Activated CD4-positive, alpha-beta T cell treated with anti-CD3 and anti-CD28 coated beads, Interleukin-2, amount 10 ng/mL, durations not matched to agents 7 days and 5 days (primary cell): ENCODE measurements at places on chromosomes 1 and 21.

DNA sequence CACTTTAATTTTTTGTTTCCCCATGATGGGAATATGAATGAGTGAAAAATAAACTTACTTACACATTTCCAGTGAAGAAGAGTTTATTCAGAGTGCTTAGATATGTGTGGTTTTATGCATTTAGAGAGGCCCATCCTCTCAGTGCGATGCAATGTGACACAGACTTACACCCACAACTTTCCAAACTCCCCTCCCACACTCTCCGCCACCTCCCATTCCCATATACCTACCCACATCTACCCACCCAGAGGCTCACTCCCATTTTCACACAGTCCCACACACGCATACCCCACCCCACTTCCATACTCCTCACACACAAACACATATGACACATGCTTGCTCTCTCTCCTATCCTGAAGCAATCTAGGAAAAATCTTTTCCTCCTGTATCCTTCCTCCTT lies 21.9 kb upstream of the KANK4 start:
- no peaks in the 10 kb centered on the region for H3K4me1 ChIP-seq
- H3K27ac ChIP-seq = no peak overlapping the region
- no peak for DNase-seq
- H3K4me3 ChIP-seq = no peak overlapping the region
- H3K36me3 ChIP-seq = no peaks in the 10 kb centered on the region
- no peaks in the 10 kb centered on the region for H3K27me3 ChIP-seq

- H3K4me1 ChIP-seq = no peaks in the 10 kb centered on the region
- no peaks in the 10 kb centered on the region for H3K36me3 ChIP-seq
- no peak overlapping the region for H3K4me3 ChIP-seq
- DNase-seq = no peak
- H3K27me3 ChIP-seq = no peaks in the 10 kb centered on the region
Measured at GRCh38 chr21:42695697-42696380, 42.4 kb downstream of the PDE9A start.

DNA sequence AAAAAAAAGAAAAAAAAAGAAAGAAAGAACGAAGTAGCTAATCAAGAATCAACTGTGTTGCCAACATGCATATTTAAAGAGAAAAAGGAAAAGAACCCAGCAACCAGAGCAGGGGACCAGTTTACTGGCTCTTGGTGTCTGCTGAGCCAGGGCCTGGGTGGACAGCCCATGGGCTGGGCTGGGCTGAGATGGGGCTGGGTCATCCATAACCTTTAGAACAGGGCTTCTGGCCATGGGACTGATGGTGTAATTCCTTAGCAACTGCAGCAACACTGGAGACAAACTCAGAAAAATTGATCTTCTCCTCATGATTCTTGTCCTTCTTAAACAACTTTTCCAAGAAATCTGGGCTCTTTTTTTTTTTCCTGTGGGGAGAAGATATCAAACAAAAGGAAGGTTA lies 10.5 kb downstream of the S100A7A start:
- no peak overlapping the region for H3K27ac ChIP-seq
- no peaks in the 10 kb centered on the region for H3K4me1 ChIP-seq
- peaks cover 20% of the 10 kb centered on the region for H3K27me3 ChIP-seq
- H3K4me3 ChIP-seq = no peak overlapping the region
- DNase-seq = no peak

- H3K36me3 ChIP-seq = no peaks in the 10 kb centered on the region
- no peak for DNase-seq
- H3K27me3 ChIP-seq = peaks cover 8% of the 10 kb centered on the region
- no peaks in the 10 kb centered on the region for H3K4me1 ChIP-seq
- H3K4me3 ChIP-seq = no peak overlapping the region
- no peak overlapping the region for H3K27ac ChIP-seq
Measured at GRCh38 chr1:224864006-224864405, 65.5 kb upstream of the DNAH14 start.

DNA sequence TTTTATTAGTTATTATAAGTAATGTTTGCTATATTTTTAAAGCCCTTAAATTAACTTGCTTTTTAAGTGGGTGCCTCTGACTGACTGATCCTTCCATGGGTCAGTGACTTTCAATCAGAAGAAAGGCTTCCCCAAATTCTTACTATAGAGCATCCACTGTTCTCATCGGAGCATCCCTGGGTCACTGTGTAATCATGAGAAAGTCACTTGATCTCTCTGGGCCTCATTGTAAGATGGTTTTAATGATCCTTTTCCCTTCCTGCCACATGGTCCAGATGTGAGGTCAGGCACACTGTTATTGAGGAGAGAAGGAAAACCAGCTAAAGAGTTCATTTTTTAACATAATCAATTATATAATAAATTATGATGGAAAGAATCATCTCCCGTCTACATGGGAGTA lies 11.0 kb upstream of the NBL1 start:
- no peaks in the 10 kb centered on the region for H3K27me3 ChIP-seq
- no peaks in the 10 kb centered on the region for H3K4me1 ChIP-seq
- no peak overlapping the region for H3K27ac ChIP-seq
- no peak overlapping the region for H3K4me3 ChIP-seq

DNA sequence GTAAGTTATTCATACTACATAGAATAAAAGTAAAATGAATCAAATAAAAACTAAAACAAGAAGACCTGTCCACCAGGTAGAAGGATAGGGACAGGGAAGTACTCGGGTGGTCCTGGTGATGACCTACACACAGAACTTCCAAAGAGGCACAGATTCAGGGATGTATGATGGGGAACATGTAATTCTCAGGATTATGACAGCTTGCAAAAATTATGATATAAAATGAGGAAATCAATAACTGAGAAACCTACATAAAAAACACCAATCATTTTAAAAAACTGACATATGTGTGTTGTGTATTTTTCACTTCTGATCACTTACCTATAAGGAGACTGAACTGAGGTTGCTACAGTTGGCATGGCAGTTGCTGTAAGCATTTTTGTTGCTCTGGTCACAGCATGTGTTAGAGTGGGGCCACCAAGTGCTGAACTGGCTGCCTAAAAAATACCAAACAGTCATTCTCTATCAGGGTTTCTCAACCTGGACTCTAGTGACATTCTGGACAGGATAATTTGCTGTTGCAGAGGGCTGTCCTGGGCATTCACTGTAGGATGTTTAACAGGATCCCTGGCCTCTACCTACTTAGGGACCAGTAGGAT lies 73.8 kb downstream of the USP24 start:
- no peak overlapping the region for H3K4me3 ChIP-seq
- peak overlapping the region; percentile 62 for H3K27ac ChIP-seq
- peaks cover 29% of the 10 kb centered on the region for H3K36me3 ChIP-seq
- no peaks in the 10 kb centered on the region for H3K27me3 ChIP-seq
- no peak for DNase-seq

DNA sequence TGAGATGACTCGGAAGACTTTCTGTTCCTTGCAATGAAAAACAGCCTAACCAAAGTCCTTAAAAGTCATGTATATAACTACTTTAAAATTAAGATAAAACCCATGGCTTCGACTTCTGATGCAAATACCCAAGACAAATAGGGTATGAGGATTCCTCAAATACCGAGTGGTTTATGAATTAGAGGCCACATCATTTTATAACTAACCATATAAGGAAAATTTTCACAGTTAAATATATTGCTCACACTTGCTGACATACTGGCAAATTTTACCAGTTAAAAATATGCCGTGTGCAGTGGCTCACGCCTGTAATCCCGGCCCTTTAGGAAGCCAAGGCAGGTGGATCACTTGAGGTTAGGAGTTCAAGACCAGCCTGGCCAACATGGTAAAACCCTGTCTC lies 5.4 kb downstream of the RERE start:
- no peak overlapping the region for H3K4me3 ChIP-seq
- H3K36me3 ChIP-seq = peaks cover 2% of the 10 kb centered on the region
- no peaks in the 10 kb centered on the region for H3K27me3 ChIP-seq
- no peak overlapping the region for H3K27ac ChIP-seq

- no peak overlapping the region for H3K4me3 ChIP-seq
- no peak for DNase-seq
- no peak overlapping the region for H3K27ac ChIP-seq
- peaks cover 3% of the 10 kb centered on the region for H3K27me3 ChIP-seq
- H3K36me3 ChIP-seq = no peaks in the 10 kb centered on the region
- H3K4me1 ChIP-seq = no peaks in the 10 kb centered on the region
Measured at GRCh38 chr1:59198564-59198963, 98.3 kb upstream of the FGGY start.

DNA sequence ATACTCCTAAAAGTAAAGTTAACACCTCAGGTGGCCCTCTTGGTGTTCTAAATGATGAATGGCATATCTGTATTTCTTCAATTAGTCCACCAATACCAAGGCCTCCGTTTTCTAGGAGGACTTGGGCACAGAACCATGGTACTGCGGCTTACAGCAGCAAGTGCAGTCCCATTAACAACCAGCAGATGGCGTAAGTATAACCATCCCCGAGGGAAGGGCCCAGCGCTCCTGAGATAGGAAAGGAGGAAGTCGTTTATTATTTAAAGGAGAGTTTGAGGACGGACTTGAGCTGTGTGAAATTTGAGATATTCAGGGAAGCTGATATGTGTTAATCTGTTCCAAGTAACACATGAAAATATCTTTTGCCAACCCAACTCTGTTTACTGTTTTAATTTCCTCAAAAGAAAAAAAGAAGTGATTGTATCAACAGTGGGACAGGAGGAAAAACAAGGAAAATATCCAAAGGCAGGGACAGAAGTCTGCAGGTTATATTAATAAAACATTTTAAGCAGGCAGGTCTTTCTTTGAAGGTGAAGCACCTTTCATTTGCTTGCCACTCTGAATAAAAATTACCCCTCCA lies 37.7 kb upstream of the KCNJ15 start:
- peaks cover 1% of the 10 kb centered on the region for H3K27me3 ChIP-seq
- H3K27ac ChIP-seq = no peak overlapping the region
- peaks cover 5% of the 10 kb centered on the region for H3K4me1 ChIP-seq
- peaks cover 4% of the 10 kb centered on the region for H3K36me3 ChIP-seq
- no peak overlapping the region for H3K4me3 ChIP-seq

GRCh38 chr1:86616871-86617270 lies 70.0 kb downstream of the CLCA4 start:
- no peak overlapping the region for H3K4me3 ChIP-seq
- H3K27me3 ChIP-seq = no peaks in the 10 kb centered on the region
- H3K4me1 ChIP-seq = peaks cover 3% of the 10 kb centered on the region
- no peak for DNase-seq
- peaks cover 3% of the 10 kb centered on the region for H3K36me3 ChIP-seq

DNA sequence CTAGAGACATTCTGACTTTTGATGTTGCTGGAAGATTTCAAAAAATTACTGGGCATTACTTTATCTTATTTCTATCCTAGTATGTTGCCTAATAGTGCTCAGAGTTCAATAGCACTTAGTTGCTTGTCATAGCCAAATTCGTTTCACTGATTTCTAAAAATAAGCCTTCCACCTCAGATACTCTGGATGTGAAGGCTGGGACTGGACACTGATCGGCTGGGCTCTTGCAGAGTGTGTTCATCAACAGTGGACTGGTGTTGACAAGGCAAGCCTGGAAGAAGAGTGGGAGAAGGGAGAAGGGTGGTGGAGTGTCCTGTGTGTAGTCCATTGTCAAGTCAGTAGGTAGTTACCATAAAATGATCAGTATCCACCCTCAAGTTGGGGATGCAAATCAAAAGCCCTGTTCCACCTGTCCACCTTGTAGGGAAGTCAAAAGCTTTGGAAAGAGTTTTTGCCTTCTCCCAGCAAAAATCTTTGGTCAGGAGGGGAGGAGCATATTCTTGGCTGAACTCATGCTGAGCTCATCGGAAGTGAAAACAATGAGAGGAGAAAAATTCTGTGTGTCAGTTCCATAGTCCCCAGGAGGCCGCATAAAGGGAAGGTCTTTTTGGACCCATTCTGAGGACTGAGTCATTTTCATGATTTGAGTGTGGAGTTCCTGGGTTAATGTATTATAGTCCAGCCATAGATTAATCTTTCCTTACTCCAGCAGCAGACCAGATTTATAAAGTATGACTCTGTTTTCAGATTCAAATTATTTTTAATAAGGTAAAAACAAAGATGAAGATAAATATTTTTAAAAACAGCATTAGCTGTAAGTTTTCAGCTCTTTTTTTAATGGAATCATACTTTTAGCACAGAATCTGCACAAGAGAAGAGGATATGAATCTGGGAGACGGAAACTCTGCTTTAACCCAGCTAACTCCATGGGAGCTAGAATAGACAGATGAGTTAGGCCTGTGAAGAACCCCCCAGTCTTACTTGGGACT lies 99.5 kb upstream of the BMP8A start:
- peaks cover 56% of the 10 kb centered on the region for H3K4me1 ChIP-seq
- no peak for DNase-seq
- H3K27me3 ChIP-seq = no peaks in the 10 kb centered on the region
- H3K36me3 ChIP-seq = peaks cover 61% of the 10 kb centered on the region
- H3K27ac ChIP-seq = no peak overlapping the region

GRCh38 chr1:54795356-54795665 lies 5.8 kb downstream of the TTC22 start:
- H3K36me3 ChIP-seq = peaks cover 7% of the 10 kb centered on the region
- peaks cover 44% of the 10 kb centered on the region for H3K4me1 ChIP-seq
- H3K27me3 ChIP-seq = no peaks in the 10 kb centered on the region
- H3K4me3 ChIP-seq = no peak overlapping the region
- no peak for DNase-seq

GRCh38 chr1:19287436-19288185 lies 959 bp downstream of the AKR7A3 start:
- DNase-seq = no peak
- peaks cover 16% of the 10 kb centered on the region for H3K27me3 ChIP-seq
- H3K4me3 ChIP-seq = peak overlapping the region; percentile 54
- no peak overlapping the region for H3K27ac ChIP-seq
- peaks cover 8% of the 10 kb centered on the region for H3K4me1 ChIP-seq

- no peak overlapping the region for H3K27ac ChIP-seq
- no peaks in the 10 kb centered on the region for H3K27me3 ChIP-seq
- H3K36me3 ChIP-seq = no peaks in the 10 kb centered on the region
- no peak overlapping the region for H3K4me3 ChIP-seq
- H3K4me1 ChIP-seq = no peaks in the 10 kb centered on the region
Measured at GRCh38 chr1:5758000-5758858, 234.0 kb downstream of the NPHP4 start.

- DNase-seq = no peak
- no peaks in the 10 kb centered on the region for H3K36me3 ChIP-seq
- no peak overlapping the region for H3K27ac ChIP-seq
- no peaks in the 10 kb centered on the region for H3K27me3 ChIP-seq
- no peak overlapping the region for H3K4me3 ChIP-seq
- H3K4me1 ChIP-seq = peaks cover 13% of the 10 kb centered on the region
Measured at GRCh38 chr1:6800745-6801144, 15.5 kb downstream of the CAMTA1 start.

GRCh38 chr1:151384584-151384983 lies 12.1 kb upstream of the SELENBP1 start:
- H3K4me3 ChIP-seq = no peak overlapping the region
- peaks cover 4% of the 10 kb centered on the region for H3K27me3 ChIP-seq

- peaks cover 27% of the 10 kb centered on the region for H3K4me1 ChIP-seq
- H3K27me3 ChIP-seq = no peaks in the 10 kb centered on the region
- H3K36me3 ChIP-seq = no peaks in the 10 kb centered on the region
- H3K4me3 ChIP-seq = peak overlapping the region; percentile 86
- peak overlapping the region; percentile 89 for H3K27ac ChIP-seq
Measured at GRCh38 chr1:1307261-1307922, 338 bp downstream of the ACAP3 start.

- H3K36me3 ChIP-seq = peaks cover 22% of the 10 kb centered on the region
- peaks cover 55% of the 10 kb centered on the region for H3K4me1 ChIP-seq
- no peak for DNase-seq
- no peak overlapping the region for H3K4me3 ChIP-seq
- peaks cover 20% of the 10 kb centered on the region for H3K27me3 ChIP-seq
- H3K27ac ChIP-seq = peak overlapping the region; percentile 4
Measured at GRCh38 chr1:159828581-159829272, 2.1 kb downstream of the SLAMF8 start.
